ENCODE measurements at places on chromosomes 4 and X.

GRCh38 chr4:87838205-87838604 lies 5.4 kb downstream of the MEPE start:
- no peak for DNase-seq

DNA sequence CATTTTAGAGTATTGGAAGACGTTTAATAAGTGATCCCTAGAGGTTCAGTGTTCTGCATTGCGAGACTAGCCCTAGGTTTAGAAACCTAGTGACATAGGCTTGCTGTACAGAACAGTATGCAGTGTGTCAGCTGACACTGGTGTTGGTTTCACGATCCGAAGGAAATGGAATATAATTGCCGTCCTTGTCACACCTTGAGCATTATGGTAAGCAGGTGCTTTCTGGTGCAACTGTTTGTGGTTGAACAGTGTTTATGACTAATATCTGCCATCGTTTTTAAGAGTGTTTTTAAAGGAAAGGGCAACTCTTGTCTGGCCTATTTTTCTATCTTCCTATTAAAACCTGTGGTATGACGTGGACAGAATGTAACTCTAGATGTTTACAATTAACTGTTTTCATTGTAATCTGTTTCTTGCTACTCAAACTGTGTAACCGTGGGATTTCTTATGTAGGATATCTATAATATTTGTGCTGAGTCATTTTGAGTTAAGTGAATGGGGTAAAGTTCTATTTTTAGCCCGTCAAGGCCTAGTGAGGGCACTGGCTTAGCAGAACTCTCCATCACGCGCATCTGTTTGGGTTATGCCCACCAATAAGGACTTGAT lies 53.8 kb upstream of the TBC1D14 start:
- no peak for DNase-seq

- DNase-seq: no peak
These were observed 69.9 kb upstream of the EXOC1L start for GRCh38 chr4:55749666-55750065.

- DNase-seq: no peak
These were observed 80.8 kb downstream of the FGF16 start for GRCh38 chrX:77528034-77528433.

DNA sequence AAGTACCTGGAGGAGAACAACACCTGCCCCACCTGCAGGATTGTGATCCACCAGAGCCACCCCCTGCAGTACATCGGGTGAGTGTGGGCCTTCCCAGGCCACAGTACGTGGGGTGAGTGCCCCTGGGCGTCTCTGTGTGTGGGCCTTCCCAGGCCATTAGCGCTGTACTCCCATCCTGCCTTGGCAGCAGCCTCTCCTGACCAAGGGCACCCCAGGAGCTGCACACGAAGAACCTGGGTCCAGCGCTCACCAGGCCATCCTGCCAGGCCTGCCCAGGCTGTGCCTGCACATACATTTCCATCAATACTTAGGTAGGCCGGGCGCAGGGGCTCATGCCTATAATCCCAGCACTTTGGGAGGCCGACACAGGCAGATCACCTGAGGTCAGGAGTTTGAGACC lies 29.3 kb downstream of the PCGF3 start:
- DNase-seq: no peak

- DNase-seq: no peak
These were observed 214.0 kb upstream of the LEF1 start for GRCh38 chr4:108382751-108383150.

GRCh38 chr4:183888564-183888963 lies 16.5 kb upstream of the STOX2 start:
- no peak for DNase-seq

GRCh38 chr4:10347281-10347795 lies 109.9 kb downstream of the ZNF518B start:
- no peak for DNase-seq

GRCh38 chrX:18617407-18617750 lies 54.5 kb downstream of the RS1 start:
- no peak for DNase-seq

- no peak for DNase-seq
These were observed 11.0 kb upstream of the CXCL2 start for GRCh38 chr4:74109870-74110605.

DNA sequence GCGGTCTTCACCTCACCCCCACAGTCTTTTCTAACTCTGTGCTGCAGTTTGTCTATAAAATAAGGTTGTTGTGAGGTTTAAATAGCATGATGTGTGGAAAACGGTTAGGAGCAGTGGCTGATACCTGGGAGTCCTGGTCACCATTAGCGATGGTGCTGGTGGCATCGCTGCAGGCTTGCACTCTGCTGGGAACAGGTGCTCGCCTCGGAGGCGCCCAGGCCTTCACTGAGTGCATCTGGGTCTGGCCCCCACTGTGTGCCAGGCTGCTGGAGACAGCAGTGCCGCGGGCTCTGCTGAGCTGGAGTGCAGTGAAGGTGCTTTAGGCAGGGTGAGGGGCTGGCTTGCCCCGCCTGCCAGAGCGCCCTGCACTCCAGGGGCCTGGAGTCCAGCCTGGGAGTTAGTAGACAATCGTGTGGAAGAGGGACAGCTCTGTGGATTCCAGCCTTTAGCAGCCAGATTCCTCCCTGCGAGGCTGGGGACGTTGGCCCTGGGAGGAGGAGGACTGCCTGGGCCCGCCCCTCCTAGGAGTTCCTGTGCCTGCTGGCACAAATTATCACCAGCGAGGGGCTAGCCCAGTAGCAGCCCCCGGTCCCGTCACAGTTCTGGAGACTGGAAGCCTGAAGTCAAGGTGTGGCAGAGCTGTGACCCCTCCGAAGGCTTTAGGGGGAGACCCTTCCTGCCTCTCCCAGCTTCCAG lies 7.3 kb downstream of the RGS12 start:
- DNase-seq: no peak

DNA sequence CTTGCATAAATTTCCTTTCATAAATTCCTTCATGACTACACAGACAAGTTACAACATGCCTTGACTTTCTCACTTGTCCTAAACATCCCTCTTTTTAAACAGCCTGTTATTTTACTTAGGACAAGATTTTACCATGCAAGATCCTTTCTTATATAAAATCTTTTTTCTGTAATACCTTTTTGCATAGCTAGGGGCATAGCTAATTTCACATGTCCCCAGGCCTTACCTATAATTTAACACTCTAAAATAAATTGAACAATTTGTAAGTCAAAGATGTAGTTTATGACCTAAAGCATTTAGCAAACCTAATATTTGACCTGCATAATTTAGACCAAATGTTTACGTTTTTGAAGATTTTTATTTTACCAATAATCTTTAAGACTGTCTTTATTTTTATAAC lies 396.3 kb upstream of the FSTL5 start:
- DNase-seq: no peak

DNA sequence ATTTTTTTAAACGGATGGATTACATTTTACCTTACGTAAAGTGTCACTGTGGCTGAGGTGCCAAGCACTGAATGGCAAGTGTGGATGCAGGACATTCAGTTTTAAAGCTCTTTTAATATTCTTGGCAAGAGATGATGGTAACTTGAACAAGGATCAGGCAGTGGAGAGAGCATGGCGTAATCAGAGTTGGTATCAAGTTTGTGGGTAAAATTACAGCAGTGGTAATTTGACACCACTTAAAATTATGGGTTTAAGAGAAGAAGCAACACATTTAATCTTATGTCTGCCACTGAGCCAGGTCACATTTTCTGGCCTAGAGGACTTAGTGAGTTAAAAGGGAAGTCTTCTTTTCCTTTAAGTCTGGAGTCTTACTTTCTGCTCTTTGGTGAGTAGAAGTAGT lies 100.5 kb downstream of the NAA11 start:
- no peak for DNase-seq

GRCh38 chr4:99846891-99847290 lies 30.3 kb downstream of the DAPP1 start:
- no peak for DNase-seq

DNA sequence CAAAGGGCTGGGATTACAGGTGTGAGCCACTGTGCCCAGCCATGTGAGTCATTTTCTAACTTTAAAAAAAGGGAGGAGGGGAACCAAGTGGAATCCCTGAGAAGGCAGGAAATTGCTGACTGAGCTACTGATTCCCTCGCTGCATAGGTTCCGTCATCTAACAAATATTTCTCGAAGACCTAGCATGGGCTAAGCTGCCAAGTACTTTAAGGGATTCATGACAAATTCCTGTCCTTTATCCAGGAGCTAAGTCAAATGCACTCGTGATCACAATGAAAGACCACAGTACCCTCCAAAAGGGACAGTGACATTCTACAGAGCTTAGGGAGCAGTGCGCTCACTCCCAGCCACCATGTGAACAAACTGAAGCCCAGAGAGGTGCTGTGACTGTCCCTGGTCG lies 33.2 kb upstream of the MAN2B2 start:
- DNase-seq: no peak

- DNase-seq: no peak
These were observed 35.4 kb upstream of the YTHDC1 start for GRCh38 chr4:68385267-68385666.

DNA sequence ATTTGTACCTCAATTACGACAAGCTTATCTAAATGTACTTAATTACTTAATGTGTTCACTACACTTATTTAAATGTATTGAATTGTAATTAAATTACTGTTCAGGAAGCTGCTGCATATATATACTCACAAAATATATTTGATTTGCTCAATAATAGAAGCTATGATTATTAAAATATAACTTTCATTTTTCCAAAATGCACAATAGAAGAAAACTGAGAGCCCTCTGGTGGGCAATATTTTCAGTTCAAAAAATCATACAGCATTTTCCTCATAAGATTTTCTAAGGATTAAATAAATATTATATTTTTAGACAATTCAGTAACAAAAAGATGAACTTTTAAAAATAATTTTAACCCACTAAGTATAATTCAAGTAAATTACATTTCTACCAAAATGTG lies 217.3 kb downstream of the DKK2 start:
- no peak for DNase-seq
